BE2C (cell line): ENCODE measurements at places on chromosomes 16 and 17.

- no peak for DNase-seq
Observed at GRCh38 chr16:82860071-82860470, 233.3 kb downstream of the CDH13 start.

- DNase-seq = no peak
Observed at GRCh38 chr17:9987779-9988585, 82.9 kb upstream of the RCVRN start.

DNA sequence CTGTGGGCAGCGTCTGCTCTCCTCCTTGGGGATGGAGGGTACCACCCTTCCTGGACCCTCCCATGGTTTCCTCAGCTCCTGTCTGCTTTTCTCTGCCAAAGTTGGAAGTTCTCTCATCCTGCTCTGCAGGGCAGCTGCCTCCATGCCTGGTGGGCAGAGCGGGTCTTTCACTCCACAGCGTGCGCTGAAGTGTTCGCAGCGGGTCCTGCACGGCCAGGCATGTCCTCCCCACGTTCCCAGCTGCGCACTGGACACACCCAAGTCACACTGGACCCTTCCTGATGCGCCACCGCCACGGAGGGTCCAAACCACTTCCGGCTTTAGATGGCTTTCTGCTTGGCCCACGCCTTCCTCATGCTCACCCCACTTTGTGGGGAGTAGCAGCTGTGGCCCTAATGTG lies 33.7 kb upstream of the NPTX1 start:
- no peak for DNase-seq

DNA sequence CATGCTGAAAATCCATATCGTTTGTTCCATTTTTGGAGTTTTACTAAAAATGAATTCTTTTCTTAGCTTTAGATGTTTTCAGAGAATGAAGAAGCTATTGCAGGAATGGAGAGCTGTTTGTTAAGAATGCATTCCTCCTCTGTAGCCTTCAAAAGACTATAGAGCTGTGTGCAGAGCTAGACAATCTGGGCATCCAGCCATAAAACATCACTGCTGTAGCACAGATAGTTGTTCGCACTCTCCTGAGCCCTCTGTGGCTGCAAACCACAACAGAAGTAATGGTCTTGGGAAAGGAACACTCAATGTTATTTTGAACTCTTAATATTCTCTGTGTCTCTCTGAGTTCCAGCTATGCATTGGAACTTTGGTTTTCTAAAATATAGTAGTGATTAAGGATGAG lies 4.9 kb downstream of the TNRC6C start:
- DNase-seq = peak; percentile 75

DNA sequence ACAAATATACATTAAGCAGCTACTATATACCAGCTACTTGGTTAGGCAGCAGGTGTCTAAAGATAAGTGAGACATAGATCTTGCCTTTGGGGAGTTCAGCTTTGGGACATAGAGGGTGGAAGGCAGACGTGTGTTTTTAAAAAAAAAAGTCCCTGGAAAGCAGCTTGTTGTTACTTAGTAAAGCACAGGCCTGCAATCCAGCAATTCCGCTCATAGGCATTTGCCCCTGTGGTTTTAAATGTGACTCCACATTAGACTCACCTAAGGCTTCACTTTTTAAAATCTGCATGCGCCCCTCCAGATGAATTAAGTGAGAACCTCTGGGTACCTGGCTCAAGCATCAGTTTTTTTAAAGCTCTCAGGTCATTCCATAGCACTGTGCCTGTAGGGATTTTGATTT lies 7.2 kb upstream of the MLYCD start:
- DNase-seq = no peak

- no peak for DNase-seq
Observed at GRCh38 chr16:22195445-22195694, 10.7 kb upstream of the EEF2K start.

- no peak for DNase-seq
Observed at GRCh38 chr17:41559548-41559947, 12.3 kb downstream of the KRT9 start.

DNA sequence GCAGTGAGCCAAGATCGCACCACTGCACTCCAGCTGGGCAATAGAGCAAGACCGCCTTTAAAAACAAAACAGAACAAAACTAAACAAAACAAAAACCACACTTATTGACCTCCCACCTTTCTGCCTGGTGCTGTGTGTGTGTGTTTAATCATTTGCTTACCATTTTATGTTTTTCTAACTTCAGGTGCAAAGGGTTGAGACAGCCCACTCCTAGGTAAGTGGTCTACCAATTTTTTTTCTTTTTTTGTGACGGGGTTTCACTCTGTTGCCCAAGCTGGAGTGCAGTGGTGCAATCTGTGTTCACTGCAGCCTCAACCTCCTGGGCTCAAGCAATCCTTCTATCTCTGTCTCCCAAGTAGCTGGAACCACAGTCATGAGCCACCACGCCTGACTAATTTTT lies 65.8 kb downstream of the SALL1 start:
- no peak for DNase-seq

DNA sequence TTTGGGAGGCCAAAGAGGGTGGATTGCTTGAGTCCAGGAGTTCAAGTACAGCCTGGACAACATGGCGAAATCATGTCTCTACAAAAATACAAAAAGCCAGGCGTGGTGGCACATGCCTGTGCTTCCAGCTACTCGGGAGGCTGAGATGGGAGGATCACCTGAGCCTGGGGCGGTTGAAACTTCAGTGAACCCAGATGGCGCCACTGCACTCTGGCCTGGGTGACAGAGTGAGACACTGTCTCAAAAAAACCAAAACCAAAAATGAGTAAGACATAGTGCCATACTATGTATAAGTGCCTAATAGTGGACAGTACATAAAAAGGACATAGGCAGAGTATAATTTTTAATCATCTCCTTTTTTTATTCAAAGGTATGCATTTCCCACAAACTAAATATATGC lies 4.0 kb downstream of the CTC1 start:
- DNase-seq = no peak

- no peak for DNase-seq
Observed at GRCh38 chr16:78396046-78396445, 296.6 kb downstream of the WWOX start.

DNA sequence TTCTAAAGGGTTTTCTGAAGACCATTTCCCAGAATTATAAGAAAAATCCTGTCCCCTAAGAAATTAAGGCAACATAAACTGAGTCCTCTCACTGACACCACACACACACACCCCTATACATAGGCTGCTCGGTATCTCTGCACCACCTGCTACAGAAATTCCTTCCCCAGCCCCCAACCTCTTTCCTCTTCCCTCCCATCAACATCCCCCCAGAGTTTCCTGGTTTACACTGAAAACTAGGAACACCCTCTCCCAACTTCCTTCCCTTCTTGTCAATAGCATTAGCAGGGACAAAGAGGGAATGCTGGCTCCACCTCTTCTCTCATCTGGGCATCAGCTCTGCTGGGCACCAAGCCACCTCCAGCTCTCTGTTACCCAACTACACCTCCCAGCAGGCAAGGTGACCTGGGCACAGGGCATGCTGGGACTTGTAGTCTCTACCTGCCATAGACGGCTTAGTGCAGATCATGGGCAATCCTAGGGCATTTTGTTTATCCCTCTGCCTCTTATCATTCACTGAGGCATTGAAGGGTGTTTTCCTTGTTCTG lies 15.7 kb downstream of the CAVIN1 start:
- peak; percentile 67 for DNase-seq

GRCh38 chr17:63682441-63682840 lies 17.5 kb downstream of the LIMD2 start:
- no peak for DNase-seq

- DNase-seq = no peak
Observed at GRCh38 chr16:2196981-2197511, 641 bp upstream of the CASKIN1 start.

GRCh38 chr17:4751932-4752331 lies 12.2 kb upstream of the CXCL16 start:
- DNase-seq = no peak

DNA sequence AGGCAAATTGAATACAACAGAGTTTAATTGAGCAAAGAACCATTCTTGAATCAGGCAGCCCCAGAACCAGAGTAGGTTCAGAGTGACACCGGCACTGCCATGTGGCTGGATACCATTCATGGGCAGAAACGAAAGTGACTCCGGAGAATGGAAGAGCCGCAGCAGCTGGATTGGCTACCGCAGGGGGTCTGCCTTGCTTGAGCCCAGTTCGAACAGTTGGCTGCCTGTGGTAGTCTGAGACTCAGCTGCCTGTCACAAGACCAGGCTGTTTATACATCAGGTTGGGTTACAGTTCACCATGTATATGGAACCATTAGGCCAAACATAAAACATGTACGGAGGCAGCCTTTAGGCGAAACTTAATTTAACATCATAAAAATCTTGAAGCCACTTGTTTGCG lies 205.2 kb upstream of the CHMP6 start:
- DNase-seq = no peak

GRCh38 chr16:53952215-53953208 lies 248.6 kb downstream of the FTO start:
- no peak for DNase-seq

GRCh38 chr17:17824119-17824782 lies 12.5 kb downstream of the SREBF1 start:
- peak; percentile 66 for DNase-seq

- peak; percentile 62 for DNase-seq
Observed at GRCh38 chr16:66030036-66030435, 336.5 kb upstream of the CDH5 start.

GRCh38 chr17:17111401-17112393 lies 69.4 kb downstream of the MPRIP start:
- DNase-seq = no peak

GRCh38 chr17:80866050-80866793 lies 125.4 kb upstream of the CHMP6 start:
- peak; percentile 84 for DNase-seq

DNA sequence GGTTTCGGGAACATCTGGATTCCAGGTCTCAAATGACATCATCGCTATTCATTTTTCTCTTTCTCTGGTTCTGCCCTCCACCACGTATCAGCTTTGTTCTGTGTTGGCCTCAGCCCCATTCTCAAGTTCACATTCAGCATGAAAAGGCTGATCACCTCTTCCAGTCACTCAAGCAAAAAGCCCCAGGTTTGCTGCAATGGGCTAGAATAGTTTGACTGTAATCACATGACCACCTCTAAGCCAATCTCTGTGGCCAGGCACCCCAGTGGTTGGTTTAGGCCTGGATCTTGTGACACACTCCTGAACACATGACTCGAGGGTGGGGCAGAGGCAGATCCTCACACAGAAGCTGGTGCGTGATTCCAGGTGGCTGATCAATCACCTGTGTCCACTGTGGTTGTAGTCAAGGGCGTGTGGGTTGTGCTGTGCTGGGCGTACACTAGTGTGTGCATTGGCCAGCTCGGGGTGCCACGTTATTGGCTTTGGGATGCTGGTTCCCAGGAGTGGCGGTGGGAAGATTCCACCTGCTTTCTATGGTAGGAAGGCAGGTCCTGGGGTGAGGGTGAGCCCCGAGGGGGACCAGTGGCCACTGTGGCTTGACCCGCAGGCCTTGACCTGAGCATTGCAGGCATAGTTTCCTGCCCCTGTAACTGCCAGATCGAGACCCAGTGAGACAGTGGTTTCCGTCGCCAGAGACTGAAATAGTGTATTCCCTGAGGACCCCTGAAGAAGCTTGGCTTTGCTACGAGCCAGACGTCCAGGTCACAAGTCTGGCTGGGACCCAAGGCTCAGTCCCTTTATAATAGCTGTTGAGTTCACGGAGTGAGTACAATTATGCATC lies 12.0 kb downstream of the EEF2K start:
- DNase-seq = no peak

DNA sequence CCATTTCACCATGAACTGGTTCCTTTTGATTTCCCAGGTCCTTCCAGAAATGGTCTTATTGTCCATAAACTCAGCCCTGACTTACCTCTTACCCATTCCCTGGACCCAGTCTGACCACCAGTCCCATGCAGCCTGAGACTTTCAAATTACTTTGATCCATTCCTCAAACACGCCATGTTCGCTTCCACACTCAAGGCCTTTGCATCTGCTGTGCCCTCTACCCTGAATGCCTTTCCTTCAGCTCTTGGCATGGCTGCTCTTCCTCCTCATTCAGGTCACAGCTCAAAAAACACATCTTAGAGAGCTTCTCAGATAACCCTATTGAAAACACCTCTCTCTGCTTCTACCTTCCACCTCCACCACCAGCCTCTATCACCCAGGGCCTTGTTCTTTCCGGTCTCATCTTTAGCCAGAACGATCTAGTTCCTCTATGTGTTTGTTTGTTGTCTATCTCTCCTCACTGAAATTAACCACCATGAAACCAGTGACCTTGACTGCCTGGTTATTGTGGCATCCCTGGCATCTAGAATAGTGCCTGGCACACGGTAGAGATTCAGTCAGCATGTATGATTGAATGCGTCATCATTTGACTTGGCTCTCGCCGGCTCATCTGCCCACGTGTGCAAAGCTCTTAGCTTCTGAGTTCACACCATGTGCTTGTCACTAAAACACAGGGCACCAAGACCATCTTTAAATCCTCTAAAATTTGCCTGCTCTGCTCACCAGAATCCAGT lies 12.8 kb downstream of the CRYM start:
- no peak for DNase-seq

- DNase-seq = no peak
Observed at GRCh38 chr16:26276289-26276688, 584.5 kb downstream of the HS3ST4 start.

- DNase-seq = no peak
Observed at GRCh38 chr16:57957673-57958392, 13.1 kb downstream of the CNGB1 start.

DNA sequence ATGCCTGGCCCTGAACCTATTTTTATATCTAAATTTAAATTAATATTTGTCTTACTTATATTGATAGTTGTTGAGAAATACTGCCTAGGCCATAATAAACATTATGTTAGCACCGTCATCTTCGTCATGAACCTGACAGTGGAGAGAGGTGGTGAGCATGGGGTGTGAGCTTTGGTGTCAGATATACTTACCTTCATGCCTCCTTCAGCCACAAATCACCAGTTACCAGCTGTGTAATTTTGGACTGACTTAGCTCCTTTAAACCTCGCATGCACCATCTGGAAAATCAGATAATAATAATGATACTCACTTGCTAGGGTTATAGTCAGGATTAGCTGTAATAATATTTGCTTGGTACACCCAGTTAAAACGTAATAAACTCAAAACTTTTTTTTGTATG lies 35.0 kb downstream of the SNX29 start:
- no peak for DNase-seq

GRCh38 chr17:80761110-80761871 lies 216.7 kb downstream of the RPTOR start:
- no peak for DNase-seq

GRCh38 chr17:17924857-17925250 lies 47.3 kb downstream of the TOM1L2 start:
- DNase-seq = no peak
